ENCODE measurements at places on chromosomes 6 and 20.

DNA sequence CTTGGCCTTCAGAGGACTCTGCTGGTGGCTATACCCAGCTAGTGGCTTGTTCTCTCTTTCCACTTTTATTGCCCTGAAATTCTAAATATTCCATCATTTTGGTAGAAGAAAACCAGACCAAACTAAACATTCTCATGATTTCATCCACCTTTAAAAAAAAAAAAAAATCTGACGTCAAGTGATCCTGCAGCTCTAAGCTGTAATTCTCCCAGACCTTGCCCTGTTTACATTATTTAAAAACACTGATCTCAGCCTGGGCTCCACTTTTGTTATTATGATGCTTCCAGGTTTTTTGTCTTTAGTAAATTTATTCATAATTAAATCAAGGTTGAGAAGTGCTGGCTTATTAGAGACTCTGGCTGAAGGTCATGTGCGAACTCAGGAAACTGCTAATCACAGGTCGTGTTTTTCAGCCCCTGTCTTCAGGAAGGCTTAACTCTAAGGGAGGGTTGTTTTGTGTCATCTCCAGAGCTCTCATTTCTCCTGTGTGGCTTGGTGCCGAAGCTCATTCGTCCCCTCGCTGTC, 114.4 kb downstream of the MTHFD1L start:
- DNase-seq: no peak

DNA sequence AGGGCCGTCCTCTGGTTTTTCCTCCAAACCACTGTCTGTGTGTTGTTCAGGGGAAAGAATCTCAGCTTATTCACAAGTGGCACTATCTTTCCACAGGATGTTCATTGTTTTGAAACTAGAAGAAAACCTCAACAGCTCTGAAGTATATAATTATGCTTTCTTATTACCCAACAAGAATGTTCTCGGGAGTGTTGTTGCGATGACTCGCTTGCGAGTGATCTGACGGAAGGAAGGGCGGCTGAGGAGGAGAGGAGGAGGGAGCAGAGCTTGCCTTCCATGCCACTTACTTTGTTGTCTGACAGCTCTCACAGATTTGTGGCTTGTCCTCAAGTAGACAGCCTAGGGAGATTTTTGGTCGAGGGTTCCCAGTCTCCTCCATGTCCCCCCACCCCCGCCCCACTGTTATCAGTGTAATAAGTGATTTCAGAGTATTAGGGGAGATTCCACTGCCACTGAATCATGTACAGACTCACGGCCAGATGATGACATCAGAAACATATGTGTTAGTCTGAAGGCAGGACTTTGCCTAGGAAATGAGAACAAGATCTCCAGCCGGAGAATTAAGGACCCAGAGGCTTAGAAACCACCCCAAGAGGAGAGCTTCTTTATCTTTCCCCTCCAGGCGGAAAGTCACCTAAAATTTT, 80.7 kb upstream of the CCN6 start:
- DNase-seq: no peak

GRCh38 chr6:155314773-155315515, 660 bp upstream of the TFB1M start:
- no peak for DNase-seq

- DNase-seq: no peak
Observed at GRCh38 chr6:439641-440167, 48.2 kb downstream of the IRF4 start.

- no peak for DNase-seq
Observed at GRCh38 chr6:168031411-168031971, 34.0 kb downstream of the KIF25 start.

- no peak for DNase-seq
Observed at GRCh38 chr20:46898423-46898822, 3.8 kb downstream of the EYA2 start.

- DNase-seq: no peak
Observed at GRCh38 chr6:38161754-38162492, 342.4 kb downstream of the ZFAND3 start.

- DNase-seq: no peak
Observed at GRCh38 chr6:34027939-34028441, 117.9 kb downstream of the GRM4 start.

GRCh38 chr20:57835588-57836455, 126.0 kb upstream of the PMEPA1 start:
- DNase-seq: no peak

GRCh38 chr6:165447141-165447540, 137.7 kb upstream of the C6orf118 start:
- no peak for DNase-seq

- peak; percentile 16 for DNase-seq
Observed at GRCh38 chr6:142474531-142475289, 172.9 kb downstream of the ADGRG6 start.

- DNase-seq: no peak
Observed at GRCh38 chr20:11092151-11092550, 418.4 kb upstream of the JAG1 start.

GRCh38 chr20:4875578-4876067, 125.7 kb downstream of the SLC23A2 start:
- no peak for DNase-seq

- no peak for DNase-seq
Observed at GRCh38 chr6:112296694-112297093, 42.3 kb upstream of the LAMA4 start.

DNA sequence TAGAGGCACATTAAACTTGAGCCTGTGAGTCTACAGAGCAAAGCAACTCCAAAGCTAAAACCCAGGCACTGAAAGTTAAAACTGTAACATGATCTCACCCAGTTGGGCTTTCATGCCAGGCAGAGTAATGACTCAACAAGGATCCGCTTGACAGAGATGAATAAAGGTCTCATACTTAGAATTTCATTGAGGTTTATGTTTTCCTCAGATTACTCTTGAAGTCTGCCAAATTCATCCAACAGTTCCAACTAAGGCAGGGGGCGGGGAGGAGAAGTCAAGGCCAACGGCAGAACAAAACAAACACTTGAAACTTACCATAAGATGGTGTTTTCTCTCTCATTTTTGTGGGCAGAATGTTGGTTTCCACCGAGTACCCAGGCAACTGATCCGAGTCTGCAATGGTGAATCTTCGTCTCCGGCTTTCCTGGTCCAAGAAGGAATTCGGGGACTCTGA, 54.0 kb upstream of the IPCEF1 start:
- DNase-seq: no peak

DNA sequence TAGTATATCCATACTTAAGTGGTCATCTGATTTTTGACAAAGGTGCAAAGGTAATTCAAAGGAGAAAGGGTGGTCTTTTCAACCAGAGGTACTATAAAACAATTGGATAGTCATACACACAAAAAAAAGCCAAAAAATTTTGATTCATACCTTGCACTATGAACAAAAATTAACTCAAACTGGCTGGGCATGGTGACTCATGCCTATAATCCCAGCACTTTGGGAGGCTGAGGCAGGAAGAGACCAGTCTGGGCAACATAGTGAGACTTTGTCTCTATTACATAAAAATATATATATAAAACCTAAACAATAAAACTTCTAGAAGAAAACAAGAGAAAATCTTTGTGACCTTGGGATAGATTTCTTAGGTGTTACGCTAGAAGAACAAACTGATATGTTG, 43.8 kb upstream of the ADIG start:
- no peak for DNase-seq

GRCh38 chr6:46651816-46652215, 802 bp downstream of the CYP39A1 start:
- no peak for DNase-seq

DNA sequence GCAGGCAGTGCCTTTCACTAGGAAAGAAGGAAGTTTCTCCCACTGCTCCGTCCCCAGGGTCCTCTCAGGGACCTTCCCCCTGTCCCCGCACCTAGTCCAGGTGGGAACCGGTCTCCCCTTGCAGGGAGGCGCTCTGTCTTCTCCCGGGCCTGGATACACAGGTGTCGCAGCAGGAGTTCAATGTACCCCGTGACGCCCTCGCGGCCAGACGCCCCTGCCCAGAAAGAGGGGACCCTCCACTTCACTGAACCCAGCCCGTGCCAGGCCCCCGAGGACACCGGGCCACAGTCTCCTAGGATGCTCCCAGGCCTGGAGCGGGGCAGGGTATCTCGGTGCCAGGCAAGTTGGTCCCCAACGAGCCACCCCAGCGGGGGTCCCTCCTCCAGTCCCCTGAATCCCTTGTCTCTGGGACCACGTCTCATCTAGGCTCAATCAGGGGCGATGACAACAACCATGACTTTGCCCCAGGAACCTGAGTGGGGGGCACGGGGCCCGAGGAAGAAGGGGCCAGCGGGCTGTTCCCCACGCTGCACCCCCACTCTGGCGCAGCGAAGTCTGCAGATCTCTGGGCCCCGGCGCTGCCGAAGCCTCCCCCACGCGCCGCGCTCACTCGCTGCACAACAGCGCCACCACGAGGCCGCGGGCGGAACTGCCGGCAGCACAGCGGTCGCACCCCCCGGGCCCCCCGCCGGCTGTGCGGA, 103.0 kb downstream of the EDN3 start:
- peak; percentile 45 for DNase-seq
